ENCODE measurements at places on chromosomes 16 and 17.

GRCh38 chr17:34367486-34368195, 4.6 kb upstream of the CCL1 start:
- DNase-seq, result no peak

GRCh38 chr16:24978370-24978914, 36.7 kb downstream of the ARHGAP17 start:
- DNase-seq, result no peak

GRCh38 chr16:61296814-61297213, 739.4 kb downstream of the CDH8 start:
- no peak for DNase-seq

GRCh38 chr17:40355123-40355803, 9.3 kb downstream of the GJD3 start:
- peak; percentile 37 for DNase-seq

GRCh38 chr16:85437166-85438052, 175.7 kb upstream of the GSE1 start:
- DNase-seq, result peak; percentile 97

DNA sequence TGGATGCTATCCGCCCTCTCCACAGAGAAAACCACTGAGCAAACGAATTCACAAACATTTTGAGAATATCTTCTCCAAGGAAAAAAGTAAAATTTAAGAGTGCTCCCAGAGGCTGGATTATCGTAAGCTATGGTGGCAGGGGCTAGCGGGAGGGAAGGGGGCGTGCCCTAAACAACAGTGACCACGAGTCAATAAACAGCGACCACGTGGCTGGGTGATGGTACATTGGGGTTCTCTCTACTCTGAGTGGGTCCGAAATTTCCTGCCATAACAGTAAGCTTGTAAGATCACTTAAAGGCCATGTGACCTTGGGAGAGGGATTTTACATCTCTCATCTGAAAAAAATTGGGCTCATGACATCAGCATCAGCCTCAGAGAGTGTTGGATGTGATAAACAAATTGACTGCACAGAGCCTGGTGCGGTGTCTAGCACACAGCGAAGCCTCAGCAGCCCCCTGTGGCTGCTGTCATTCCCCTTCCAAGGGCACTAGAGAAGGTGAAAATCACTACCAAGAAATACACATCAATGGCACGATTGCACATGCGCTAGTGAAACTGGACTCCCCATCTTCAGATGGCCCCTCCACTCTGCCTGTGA, 213.2 kb downstream of the XYLT1 start:
- DNase-seq, result no peak

DNA sequence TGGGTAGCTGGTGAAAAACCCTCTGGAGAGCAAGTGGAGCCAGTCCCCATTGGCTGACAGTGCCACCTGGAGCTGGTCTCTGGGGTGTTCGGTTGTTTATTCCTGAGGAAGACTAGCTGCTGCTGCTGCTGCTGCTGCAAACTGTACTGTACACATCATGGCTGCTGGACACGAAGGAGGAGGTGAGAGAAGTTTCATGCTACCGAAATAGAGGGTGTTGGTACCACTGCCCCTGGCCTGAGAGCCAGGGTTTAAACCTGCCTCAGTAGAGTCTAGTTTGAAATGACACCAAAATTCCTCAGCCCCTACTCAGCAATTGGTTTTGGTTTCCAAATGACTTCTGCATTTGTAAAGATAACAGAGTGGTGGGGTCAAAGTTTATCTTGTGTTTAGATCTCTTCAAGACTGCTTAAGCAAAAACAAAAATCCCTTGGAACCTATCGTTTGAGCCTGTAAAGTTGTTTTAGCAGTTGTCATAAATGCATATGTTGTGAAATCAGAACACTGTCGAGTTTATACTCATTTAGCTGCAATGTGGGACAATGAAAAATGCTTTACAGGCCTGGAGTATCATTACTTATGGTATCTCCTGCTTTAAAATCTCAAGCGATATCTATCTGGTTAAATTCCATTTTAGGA, 40.8 kb downstream of the CYB5B start:
- no peak for DNase-seq

- DNase-seq, result no peak
Observed at GRCh38 chr17:13074026-13074425, 56.2 kb upstream of the ELAC2 start.

GRCh38 chr17:30942308-30943079, 20.7 kb downstream of the ADAP2 start:
- no peak for DNase-seq

DNA sequence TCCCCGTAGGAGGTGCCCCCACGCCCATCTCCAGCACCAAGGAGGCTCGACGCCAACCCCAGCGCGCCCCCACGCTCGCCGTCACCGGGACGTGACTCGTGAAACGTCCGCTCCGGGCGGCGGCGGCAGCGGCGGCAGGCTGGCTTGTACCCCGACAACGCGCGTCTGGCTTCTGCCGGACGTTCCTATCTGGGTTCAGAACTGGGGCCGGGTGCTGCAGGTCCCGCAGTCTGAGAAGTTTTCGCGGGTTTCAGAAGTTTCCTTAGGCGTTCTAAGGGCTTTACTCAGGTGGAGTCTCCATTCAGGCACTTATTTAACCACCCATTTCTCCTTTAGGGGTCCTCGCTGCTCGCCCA, 672 bp upstream of the ALKBH5 start:
- peak; percentile 82 for DNase-seq

GRCh38 chr16:4317532-4318450, 1.9 kb downstream of the GLIS2 start:
- no peak for DNase-seq

GRCh38 chr16:48555155-48555554, 54.8 kb downstream of the N4BP1 start:
- no peak for DNase-seq

DNA sequence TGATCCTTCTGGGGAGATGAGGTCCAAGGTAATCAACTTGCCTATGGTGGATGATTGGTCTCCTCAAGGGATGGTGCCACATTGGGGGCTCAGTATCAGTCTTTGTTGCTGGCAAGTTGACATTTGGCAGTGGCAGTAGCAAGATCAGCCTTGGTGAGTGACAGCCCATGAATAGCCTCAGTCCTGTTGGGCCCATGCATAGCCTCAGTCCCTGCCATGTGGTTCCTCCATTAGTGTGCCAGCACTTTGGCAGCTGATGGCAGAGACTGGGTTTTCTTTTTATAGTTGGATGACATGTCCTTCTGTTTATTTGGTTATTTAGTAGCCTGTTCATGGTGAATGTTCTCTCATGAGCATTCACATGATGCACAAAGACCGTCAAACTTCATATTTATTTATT, 179.6 kb downstream of the CBLN1 start:
- DNase-seq, result no peak

- no peak for DNase-seq
Observed at GRCh38 chr16:2585651-2586081, 47.8 kb downstream of the PDPK1 start.

DNA sequence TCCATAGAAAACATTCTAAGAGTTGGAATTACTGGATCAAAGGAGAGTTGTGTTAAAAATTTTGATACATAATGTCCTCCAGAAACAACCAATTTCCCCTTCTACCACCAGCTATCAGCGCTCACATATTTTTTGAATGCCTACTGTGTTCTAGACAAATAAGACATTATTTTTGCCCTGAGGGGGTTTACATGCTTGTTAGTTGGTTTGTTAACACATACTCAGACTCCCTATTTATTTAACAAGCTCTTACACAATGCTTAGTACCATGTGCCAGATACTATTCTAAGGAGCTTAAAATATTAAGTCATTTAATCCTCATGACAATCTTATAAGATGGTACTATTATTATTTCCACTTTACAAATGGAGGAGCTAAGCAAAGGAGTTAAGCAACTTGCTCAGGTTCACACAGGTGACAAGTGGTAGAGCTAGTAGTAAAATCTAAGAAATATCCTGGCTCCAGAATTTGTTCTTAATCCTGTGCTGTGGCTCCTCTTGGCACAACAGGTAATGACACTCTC, 194.2 kb downstream of the UTP18 start:
- DNase-seq, result peak; percentile 12

DNA sequence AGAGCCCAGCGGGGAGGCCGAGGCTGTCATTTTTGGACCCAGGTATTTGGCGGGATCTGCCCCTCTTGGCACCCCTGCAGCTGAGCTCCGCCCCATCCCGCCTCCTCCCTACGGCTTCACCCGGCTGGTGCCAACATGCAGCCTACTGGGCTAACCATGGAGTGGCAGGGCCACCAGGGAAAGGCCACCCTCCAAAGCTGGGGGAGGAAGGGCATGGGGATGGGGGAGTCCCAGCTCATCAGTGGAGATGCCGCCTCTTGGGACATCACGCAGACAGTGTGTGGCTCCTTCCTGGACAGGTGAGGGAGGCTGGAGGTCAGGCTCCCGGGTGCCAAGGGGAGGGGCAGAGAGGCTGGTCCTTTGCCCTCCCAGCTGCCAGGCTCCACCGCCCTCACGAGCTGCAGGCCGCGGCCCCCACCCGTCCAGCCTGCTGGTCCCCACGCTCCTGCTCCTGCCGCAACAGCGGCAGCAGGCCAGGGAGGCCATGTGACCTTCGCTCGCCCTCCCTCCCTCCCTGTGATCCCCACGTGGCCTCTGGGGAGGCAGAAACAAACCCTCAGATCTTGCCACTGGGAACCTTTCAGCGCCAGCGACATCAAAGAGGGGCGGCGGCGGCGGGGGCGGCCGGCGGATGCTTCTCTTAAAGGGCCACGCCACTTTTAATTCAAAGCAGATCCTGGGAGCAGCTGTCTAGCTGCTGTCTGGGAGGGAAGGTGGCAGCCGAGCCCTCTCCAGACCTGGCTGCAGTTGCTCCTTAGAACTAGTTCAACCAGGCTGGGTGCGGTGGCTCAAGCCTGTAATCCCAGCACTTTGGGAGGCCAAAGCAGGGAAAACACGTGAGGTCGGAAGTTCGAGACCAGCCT, 6.8 kb upstream of the NOTUM start:
- peak; percentile 99 for DNase-seq

- DNase-seq, result no peak
Observed at GRCh38 chr17:60311936-60312335, 80.0 kb downstream of the USP32 start.

DNA sequence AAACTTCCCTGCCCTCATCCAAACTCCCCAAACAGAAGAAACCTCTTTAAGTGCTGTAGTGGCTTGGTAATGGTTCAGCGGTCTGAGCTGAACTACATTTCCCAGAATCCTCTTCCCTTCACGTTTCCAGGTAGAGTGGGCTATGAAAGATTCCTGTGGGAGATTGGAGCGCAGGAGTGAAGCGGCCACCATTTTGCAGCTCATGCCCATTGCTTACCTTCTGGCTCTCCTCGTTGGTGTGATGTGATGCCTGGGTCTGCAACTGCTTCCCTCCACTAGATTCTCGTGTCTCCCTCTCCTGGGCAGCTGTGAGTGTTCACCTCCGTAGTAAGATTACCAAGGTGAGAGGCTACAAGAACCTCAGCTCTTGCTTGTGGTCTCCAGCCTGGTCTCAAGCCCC, 82.1 kb downstream of the GPR139 start:
- DNase-seq, result no peak

- no peak for DNase-seq
Observed at GRCh38 chr17:76691379-76692191, 19.2 kb downstream of the MXRA7 start.

DNA sequence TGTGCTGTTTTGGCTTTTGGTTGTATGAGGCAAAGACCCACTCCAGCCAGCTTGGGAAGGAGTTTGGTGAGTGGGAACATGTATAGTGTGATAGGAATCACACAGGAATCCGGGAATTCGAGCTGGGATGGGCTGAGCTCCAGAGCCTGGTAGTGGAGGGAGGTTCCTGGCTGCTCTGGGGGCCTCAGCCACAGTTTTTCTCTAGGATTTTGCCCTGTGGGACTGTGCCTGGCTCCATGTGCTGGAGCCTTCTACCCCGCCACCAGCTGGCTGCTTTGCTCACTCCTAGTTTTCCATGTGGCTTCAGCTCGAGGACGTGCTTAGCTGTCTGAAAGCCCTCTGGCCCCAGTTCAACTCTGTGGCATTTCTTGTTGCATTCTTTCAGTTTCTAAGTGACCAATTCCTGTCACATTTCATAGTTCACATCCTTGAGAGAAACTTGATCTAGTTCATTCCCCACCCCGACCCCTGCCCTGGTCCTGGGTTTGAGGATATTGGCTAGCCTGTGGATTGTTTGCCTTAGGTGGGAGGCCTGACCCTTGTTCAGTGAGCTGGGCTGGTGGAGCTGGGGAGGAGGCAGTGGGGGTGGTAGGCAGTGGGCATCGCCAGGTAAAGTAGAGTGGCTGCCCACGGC, 5.0 kb downstream of the SEC14L1 start:
- DNase-seq, result no peak

DNA sequence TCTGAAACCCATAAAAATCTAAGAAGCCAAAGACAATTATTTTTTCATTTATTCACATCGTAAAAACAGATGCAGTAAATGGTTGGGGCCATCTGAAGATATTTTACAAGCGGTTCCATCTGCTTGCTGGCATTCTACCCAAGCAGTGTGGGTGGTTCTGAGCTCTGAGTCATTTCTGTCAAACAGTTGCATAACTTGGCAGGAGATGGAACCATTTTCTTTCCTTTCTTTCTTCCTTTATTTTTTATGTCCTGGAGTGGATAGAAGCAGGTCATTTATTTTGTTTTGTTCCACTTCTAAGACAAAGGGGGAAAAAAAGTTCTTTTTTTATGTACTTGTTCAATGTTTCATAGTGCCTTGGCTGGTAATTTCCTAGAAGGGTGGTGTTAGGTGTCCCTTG, 1151.9 kb upstream of the GOT2 start:
- no peak for DNase-seq

DNA sequence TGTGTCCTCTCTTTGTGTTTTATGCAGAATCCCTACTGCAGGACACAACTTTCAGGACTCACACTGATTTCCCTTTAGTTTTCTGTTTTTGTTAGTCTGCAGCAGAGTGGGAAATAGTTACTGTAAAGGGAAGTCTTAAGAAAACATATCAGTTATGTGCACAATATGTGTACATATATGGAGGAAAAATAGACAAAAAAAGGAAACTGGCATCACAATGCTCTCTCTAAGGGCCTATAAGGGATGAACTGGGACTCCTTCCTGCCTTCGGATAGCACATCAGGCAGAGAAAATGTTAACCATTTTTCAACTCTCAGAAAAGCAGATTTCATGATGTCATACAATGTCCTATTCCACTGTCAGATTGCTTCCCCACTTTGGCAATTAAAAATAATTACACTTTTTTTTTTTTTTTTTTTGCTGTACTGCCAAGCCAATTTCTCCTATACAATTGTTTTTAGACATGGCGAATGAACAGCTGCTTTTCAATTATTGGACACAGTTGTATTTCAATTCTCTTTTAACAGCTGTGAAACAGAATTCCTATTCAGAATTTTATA, 112.5 kb upstream of the KCNJ16 start:
- no peak for DNase-seq

DNA sequence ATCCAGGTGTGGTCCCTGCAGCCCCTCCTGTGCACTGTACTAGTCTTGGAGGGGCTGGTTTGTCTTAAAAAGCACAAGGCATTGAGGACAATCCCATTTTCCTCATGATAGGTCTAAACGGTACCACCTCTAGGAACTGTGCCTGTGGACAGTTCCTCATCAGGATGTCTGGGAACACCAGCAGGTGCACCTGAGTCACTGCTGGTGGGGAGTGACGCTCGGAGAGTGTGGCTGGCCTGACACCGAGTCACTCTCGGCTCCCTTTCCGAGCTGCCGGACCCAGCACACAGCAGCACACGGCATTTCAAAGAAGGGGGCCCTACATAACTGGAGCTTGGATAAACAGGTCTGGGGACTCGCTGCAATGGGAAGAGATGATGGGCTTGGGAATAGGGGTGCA, 25.6 kb downstream of the LRRC75A start:
- no peak for DNase-seq

- DNase-seq, result no peak
Observed at GRCh38 chr16:19691161-19691711, 26.8 kb downstream of the KNOP1 start.
